T-helper 2 cell treated with Interferon-gamma antibody and Interleukin-4, amounts not matched to agents 100 ng/mL and 5 ng/mL, for 36 hours (primary cell): ENCODE measurements at places on chromosomes 7 and 10. TPM values are rescaled to one million over a fixed set of nuclear protein-coding genes. Genes with fewer than 3 reads are reported as not detected.

The ODAD2 gene
- total RNA-seq, result 0.20 TPM in 1 of 2 replicates, not detected in the other

The IGF2BP3 gene
- 13.3 and 15.0 TPM in 2 replicates for total RNA-seq

The CREB5 gene
- total RNA-seq, result not detected in 2 replicates

The CALCR gene
- total RNA-seq, result not detected in 2 replicates

The PCLO gene
- not detected in 2 replicates for total RNA-seq

The LIPN gene
- not detected in 2 replicates for total RNA-seq

The SPDYE16 gene
- total RNA-seq, result 0.25 and 0.59 TPM in 2 replicates

The STAMBPL1 gene
- 39.4 and 39.5 TPM in 2 replicates for total RNA-seq

The INHBA gene
- 0.09 TPM in 1 of 2 replicates, not detected in the other for total RNA-seq
